EL (cell line): ENCODE measurements at places on chromosomes 12 and 14.

DNA sequence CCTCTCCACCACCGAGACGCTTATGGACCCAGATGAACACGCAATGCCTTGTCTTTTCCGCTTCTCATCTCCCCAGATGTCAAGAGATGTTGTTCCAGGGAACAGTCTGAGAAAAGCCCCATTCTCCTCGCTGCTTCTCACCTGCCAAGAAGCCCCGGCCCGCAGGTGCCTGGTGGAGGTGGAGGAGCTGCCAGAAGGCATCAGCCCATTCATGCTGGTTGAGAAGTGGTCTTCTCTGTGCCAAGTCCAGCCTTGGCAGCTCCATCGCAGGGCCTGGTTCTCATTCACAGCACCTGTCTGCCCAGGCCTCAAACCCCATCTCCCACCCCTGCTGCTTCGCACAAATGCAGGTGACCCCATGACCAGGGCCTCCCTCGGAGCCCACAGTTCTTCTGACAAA is 42.3 kb upstream of the TMEM263 start:
- DNase-seq, result no peak

GRCh38 chr12:20269337-20270067 is 98.8 kb upstream of the PDE3A start:
- DNase-seq, result no peak

- DNase-seq, result no peak
Measured at GRCh38 chr12:54292083-54292930, 8.5 kb downstream of the NFE2 start.

- no peak for DNase-seq
Measured at GRCh38 chr14:70896317-70896716, 10.9 kb upstream of the PCNX1 start.

DNA sequence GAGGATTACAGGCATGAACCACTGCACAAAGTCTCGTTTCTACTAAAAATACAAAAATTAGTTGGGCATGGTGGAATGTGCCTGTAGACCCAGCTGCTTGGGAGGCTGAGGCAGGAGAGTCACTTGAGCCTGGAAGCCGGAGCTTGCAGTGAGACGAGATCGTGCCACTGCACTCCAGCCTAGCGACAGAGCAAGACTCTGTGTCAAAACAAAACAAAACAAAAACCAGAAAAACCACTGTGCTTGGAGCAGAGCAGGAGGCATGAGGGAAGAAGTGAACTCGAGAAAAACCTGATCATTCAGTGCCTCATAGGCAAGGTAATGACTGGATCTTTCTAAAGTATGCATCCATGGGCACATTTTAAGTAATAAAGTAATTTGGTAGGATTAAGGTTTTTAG is 487.8 kb downstream of the KCNH5 start:
- DNase-seq, result no peak

DNA sequence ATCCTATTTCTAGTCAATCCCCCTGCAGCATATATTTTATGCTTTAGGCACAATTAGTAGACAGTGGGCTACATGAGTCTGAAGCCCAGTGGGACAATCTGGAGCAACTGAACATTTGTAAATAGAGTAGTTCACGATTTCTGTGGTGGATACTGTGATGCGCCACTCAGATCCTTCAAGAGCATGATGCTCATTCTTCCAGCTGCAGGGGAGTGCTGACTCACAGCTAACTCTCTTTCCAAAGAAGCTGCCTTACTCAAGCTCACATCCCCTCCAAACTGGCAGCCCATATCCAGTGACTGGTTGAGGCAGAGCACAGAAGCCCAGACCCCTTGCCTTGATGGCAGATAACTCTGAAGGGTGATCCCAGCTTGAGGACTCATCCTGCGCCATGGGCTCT is 224.2 kb upstream of the EEA1 start:
- peak; percentile 31 for DNase-seq

- DNase-seq, result peak; percentile 43
Measured at GRCh38 chr12:2895511-2895910, 4.8 kb downstream of the TULP3 start.

DNA sequence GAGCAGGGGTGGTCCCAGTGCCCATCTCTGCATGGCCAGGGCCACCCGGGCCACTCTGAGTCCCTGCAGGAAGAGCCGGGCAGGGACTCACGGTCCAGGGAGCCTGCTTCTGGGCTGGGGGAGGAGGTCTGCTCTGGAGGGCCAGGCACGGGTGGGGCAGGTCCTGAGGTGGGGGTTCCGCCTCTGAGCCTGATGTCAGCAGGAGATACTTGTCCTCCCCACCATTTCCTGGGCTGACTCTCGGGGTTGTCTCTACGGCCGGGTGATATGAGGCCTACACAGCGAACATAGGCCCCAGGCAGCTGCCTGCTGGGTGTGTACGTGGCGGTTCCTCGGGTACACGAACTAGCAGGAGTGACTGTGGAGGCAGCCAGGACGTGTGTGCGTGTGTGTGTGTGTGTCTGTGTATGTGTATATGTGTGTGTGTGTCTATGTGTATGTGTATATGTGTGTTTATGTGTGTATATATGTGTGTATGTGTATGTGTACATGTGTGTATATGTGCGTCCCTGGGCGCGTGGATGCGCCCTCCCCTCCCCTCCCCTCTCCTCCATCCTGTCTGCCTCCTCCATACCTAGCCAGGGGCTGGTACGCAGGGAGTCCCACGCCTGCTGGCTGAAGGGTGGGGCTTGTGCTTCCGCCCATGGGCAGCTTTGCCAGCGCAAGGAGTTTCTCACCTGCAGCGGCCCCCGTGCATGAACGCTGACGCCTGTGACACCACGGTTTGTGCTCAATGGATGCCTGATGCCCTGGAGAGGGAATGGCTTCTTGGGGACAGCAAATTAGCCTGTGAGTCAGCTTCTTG is 30.4 kb upstream of the TRAF3 start:
- no peak for DNase-seq

- peak; percentile 99 for DNase-seq
Measured at GRCh38 chr14:80425686-80426085, 214.4 kb upstream of the DIO2 start.

- DNase-seq, result peak; percentile 17
Measured at GRCh38 chr12:46209170-46209569, 59.7 kb downstream of the SLC38A1 start.

DNA sequence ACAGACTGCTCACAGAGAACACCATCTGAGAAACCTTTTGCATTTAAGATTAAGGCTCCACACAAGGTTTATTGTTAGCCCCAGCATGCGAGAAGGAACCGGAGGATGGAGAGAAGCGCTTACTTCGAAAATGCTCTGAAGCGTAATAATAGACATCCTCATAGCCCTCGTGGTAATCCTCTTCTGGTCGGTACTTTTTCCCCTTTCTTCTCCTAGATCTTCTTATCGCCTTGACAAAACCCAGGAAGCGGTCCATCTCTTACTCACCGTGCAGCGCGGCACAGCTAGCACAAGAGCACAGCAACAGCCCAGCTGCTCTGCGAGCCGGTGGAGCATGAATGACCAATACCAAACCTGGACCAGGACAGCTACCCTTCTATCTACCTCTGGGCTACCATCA is 125.1 kb upstream of the GRIP1 start:
- DNase-seq, result no peak

- DNase-seq, result no peak
Measured at GRCh38 chr14:49915085-49915484, 22.2 kb downstream of the ARF6 start.

DNA sequence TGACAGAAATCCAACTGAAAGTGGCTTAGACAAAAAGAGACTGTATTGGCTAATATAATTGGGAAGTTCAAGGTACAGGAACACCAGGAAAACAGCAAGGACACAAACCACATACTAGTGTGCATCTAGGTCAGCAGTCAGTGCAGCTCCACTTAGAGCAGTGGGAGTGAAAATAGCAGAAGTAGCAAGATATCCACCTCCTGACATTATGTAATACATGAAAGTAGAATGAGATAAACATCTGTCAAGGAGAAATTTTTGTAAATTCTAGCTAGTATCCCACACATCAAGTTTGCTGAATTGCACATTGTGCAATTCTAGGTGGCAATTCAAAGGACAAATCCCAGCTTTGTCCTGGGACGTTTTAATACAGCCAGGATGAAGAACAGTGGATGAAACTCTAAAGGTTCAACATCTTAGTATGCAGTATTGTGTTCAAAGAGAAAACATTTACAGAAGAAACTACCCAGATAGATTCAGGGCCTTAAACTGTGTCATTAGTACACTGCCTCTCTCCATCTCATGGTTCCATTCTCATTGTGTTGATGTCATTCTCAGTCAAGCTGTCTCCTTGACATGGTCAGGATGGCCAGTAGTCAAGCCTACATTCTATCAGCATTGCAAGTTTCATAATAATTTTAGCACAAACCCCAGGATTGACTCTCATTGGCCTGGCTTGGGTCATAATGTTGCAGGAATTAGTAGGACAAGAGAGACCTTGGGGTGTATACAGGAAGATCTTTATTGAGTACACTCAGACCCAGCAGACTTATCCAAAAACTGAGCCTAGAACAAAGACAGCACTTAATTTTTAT is 56.8 kb downstream of the SDR9C7 start:
- DNase-seq, result no peak

- no peak for DNase-seq
Measured at GRCh38 chr14:98203421-98203820, 1068.6 kb downstream of the BCL11B start.

- DNase-seq, result no peak
Measured at GRCh38 chr12:103102225-103102744, 144.8 kb downstream of the ASCL1 start.

- peak; percentile 6 for DNase-seq
Measured at GRCh38 chr14:92866181-92866752, 56.7 kb upstream of the CHGA start.

- DNase-seq, result no peak
Measured at GRCh38 chr12:81759190-81760051, at the start of gene PPFIA2. PPFIA2 (minus strand) TSS chr12:81759350.

GRCh38 chr12:57893431-57894353 is 47.2 kb upstream of the CTDSP2 start:
- peak; percentile 77 for DNase-seq

- DNase-seq, result no peak
Measured at GRCh38 chr12:91126516-91126915, 15.2 kb upstream of the LUM start.

GRCh38 chr14:56004786-56005185 is 113.4 kb upstream of the PELI2 start:
- DNase-seq, result peak; percentile 19

- DNase-seq, result peak; percentile 35
Measured at GRCh38 chr12:39272871-39273655, 169.9 kb downstream of the KIF21A start.

GRCh38 chr12:101082706-101083105 is 127.3 kb downstream of the SLC5A8 start:
- DNase-seq, result no peak

GRCh38 chr14:62117010-62117750 is 355.0 kb downstream of the SNAPC1 start:
- DNase-seq, result peak; percentile 80

DNA sequence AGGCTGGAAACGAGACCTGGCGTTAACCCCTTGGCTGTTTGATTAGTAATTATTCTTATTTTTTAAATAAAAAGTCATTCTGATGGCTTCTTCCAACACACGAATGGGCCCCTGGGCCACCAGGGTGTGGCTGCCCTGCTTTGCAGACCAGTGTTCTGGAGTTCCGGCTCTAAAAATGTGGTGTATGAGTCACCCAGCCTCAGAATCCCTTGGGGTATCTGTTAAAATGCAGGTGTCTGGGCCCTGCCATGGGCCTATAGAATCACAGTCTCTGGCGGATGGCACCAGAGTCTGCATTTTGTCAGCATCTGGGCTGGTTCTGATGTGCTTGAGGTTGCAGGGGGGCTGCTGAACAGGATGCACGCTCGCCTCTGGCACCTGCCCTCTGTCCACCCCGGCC is 2.5 kb upstream of the PSMC1 start:
- no peak for DNase-seq

DNA sequence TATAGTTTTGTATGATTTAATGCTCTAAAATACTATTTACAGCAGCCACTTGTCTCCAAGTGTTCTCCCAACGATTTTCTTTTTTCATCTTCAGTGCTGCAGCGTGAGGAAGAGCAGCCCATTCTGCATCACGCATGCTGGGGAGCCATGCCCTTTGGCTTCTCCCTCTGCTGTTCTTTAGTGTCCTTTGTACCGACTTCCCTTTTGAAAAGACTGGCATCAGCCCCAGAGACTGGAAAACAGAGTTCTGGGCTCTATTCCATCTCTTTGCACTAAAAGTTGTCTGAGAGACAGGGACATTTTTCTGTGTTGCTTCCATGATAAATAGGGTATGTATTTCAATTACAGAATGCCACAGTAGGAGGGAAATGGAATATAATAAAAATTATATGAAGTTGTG is 105.1 kb downstream of the RERG start:
- no peak for DNase-seq
